ENCODE measurements at places on chromosomes 1 and 21.

GRCh38 chr1:111733183-111733991 lies 5.8 kb downstream of the INKA2 start:
- DNase-seq: no peak

GRCh38 chr21:37868446-37869295 lies 47.6 kb downstream of the KCNJ6 start:
- DNase-seq: no peak

GRCh38 chr1:226176870-226177269 lies 9.7 kb downstream of the ACBD3 start:
- no peak for DNase-seq

- no peak for DNase-seq
Measured at GRCh38 chr1:62439652-62440371, 3.0 kb downstream of the USP1 start.
